ENCODE measurements at places on chromosomes 3 and 15. TPM values are rescaled to one million over a fixed set of nuclear protein-coding genes. Genes with fewer than 3 reads are reported as not detected.
A peak's percentile ranks its signal among the peaks of the same experiment; 100 is the strongest.

- DNase-seq: no peak
These were observed 57.6 kb downstream of the FNDC3B start for GRCh38 chr3:172096881-172097420.

GRCh38 chr15:58292751-58293175 is 139.0 kb upstream of the LIPC start:
- peak; percentile 31 for DNase-seq

- DNase-seq: no peak
These were observed 268.7 kb upstream of the THRB start for GRCh38 chr3:24763393-24763792.

GRCh38 chr15:84832448-84833040 is 15.4 kb downstream of the ALPK3 start:
- DNase-seq: no peak

DNA sequence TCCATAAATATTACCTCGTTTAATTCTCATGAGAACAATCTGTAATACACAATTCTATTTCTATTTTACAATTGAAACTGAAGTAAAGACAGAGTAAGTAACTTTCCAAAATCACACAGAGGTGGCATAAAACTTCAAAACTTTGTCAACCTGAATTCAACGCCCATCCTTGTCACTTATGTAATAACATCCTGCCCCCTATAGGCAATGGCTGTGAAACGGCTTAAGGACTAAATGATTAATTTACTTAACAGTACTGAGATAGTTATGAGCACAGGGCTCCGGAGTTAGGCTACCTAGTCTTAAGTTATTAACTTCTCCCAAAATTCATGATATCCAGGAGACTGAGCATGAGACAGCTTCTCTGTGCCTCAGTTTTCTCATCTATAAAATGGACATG is 293.1 kb upstream of the CHRM5 start:
- DNase-seq: peak; percentile 15

GRCh38 chr3:113626503-113627371 is 69.7 kb downstream of the USF3 start:
- peak; percentile 44 for DNase-seq

- DNase-seq: peak; percentile 87
These were observed at the start of gene KAT2B for GRCh38 chr3:20039765-20040547. Gene KAT2B (plus strand): TSS chr3:20040446. CDS start chr3:20040478, 32 bp downstream.

- DNase-seq: no peak
These were observed 109.2 kb downstream of the MYO5A start for GRCh38 chr15:52419494-52419893.

DNA sequence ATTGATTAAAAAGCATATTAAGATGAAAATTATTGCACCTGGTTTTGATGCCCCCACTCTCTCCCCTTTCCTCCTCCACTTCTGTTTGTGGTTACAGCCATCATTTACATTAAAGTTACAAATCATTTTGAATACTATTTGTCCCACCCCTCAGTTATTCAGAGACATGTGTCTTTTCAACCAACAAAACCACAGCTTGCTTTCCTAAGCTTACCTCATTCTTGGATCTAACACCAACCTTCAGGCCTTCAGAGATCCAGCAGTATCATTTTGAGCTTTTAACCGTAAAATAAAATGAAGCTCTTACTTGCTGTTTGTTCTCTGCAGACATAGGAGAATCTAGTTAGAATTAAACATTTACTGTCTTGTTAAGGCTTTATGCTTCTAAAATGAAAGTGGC is 4.7 kb downstream of the PXYLP1 start:
- no peak for DNase-seq

GRCh38 chr3:142866841-142867631 is 21.8 kb downstream of the PCOLCE2 start:
- no peak for DNase-seq

DNA sequence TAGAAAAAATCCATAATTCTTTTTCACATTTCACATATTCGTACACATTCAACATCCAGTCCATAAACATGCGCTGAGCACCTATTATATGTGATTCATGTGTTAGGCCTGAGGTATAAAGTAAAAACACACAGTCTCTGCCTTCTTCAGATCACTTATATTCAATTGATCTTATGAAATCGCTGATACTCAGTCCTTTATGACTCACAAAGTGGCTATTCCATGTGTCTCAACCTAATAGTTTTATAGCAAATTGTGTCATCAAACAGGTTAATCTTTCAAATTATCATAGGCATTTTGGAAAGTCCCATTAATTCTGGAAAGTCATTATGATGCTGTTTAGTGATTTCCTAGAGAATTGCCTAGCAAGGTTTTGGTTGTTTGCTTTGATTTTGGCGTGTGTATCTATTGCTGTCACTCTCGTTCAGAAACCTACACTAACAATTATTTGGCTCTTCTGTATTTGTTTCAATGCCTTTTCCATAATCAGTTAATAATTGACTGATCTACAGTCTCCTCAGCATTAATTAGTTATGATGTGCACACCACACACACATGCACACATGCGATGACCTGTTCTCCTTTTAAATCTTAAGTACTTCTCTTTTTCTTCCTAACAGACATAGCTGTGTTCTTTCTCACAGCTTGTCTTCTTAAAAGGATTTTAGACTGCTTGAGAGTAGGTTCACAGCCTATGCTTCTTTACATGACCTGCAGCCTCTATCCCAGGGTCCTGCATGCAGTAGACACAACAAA is 353.1 kb downstream of the MECOM start:
- DNase-seq: no peak

DNA sequence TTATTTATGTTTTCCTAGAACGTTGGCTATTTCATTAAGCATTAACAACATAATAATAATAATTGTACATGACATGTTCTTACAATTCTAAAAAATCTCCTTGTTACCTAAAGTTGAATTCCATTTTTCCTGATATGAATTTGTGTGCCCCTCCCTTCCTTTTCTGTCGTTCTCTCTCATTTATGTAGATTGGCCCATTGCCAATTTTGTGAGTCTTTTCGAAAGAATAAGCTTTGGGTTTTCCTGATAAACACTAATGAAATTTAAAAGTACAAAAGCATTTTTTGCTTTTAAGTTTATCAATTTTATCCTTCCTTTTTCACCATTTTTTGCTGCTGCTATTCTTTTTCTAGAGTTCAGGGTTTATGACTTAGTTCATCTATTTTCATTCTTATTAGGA is 44.9 kb downstream of the PRR23E start:
- DNase-seq: no peak

The ERICH6 gene
- total RNA-seq: not detected

The CASR gene
- not detected for total RNA-seq

The KLHL40 gene
- total RNA-seq: not detected

The SPATA12 gene
- not detected for total RNA-seq

The CSPG5 gene
- 0.17 TPM for total RNA-seq

The GOLGA6L10 gene
- total RNA-seq: 0.96 TPM

The GOLGA6L4 gene
- total RNA-seq: 0.76 TPM

The SIDT1 gene
- 14.6 TPM for total RNA-seq

The RASGRF1 gene
- total RNA-seq: not detected

The MESP1 gene
- total RNA-seq: 4.4 TPM
